ENCODE measurements at places on chromosomes 6 and 20.
A peak's percentile ranks its signal among the peaks of the same experiment; 100 is the strongest.

DNA sequence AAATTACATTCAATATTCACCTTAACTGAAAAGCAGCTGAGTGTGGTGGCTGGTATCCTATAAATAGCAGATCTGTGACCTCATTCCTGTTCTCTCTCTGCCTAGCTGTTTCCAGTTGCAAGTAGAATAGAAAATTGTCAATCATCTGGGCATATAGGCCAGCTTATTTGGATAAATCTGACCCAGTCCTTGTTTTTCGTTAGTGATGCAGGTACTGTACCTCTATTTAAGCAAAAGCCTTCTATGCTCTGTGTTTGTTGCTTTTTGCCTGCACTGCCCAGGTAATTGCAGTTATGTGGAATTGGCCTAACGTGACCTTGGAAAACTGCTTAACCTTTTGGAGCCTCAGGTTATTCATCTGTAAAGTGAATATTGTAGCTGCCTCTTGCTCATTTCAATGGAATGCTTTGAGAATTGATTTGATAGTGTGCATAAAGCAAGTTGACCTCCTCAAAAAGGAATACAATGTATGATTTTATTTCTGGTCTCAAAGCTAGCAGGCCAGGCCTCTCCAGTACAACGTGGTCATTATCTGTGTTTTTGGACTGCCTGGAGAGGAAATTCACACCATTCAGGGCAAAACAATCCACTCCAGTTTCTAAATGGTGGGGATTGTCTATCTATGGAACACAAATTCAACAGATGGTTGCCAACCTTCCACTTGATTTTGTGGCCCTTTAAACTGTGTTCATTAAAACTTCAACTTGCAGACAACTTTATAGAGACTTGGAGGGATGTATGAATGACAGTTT lies 508.7 kb upstream of the CITED2 start:
- no peak for DNase-seq

GRCh38 chr20:56166781-56167465 lies 81.6 kb upstream of the MC3R start:
- DNase-seq = no peak

DNA sequence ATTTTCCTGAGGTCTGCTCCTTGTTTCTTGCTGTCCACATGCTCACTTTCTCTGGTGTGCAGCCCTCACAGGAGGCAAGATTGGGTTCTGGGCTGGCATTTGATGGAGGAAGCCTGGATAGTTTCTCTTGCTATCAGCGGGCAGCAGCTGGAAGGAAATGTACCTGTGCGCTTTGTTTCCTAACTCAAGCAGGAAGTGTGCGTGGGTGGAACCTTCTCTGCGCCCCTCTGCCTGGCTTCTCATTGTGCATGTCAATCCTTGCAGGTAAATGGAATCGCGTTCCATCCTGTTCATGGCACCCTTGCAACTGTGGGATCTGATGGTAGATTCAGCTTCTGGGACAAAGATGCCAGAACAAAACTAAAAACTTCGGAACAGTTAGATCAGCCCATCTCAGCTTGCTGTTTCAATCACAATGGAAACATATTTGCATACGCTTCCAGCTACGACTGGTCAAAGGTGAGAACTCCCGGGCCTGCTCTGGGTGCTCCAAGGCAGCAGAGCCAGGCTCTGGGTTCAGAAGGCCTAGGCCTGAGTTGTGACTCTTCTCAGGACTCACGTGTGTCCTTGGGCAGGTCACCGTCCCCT lies 16.8 kb upstream of the RBM38 start:
- DNase-seq = no peak

GRCh38 chr6:166489301-166490155 lies 97.0 kb downstream of the RAMACL start:
- DNase-seq = no peak

DNA sequence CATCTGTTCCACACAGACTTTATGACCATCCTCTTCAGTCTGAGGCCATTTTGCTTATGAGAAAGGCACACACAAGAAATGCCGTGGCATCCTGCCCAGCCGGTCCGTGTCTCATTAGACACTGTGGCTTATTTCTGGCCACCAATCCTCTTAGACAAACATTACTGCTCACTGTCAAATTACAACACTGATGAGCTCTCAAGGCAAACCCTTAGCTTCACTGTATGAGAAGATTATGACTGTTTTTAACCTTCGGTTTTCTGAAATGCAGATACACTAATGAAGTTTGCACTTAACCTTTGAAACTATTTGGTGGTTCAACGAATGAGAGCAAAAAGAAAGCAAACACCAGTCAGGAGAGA lies 50.5 kb upstream of the DST start:
- no peak for DNase-seq

- no peak for DNase-seq
Measured at GRCh38 chr20:62822239-62822787, 5.5 kb downstream of the COL9A3 start.

DNA sequence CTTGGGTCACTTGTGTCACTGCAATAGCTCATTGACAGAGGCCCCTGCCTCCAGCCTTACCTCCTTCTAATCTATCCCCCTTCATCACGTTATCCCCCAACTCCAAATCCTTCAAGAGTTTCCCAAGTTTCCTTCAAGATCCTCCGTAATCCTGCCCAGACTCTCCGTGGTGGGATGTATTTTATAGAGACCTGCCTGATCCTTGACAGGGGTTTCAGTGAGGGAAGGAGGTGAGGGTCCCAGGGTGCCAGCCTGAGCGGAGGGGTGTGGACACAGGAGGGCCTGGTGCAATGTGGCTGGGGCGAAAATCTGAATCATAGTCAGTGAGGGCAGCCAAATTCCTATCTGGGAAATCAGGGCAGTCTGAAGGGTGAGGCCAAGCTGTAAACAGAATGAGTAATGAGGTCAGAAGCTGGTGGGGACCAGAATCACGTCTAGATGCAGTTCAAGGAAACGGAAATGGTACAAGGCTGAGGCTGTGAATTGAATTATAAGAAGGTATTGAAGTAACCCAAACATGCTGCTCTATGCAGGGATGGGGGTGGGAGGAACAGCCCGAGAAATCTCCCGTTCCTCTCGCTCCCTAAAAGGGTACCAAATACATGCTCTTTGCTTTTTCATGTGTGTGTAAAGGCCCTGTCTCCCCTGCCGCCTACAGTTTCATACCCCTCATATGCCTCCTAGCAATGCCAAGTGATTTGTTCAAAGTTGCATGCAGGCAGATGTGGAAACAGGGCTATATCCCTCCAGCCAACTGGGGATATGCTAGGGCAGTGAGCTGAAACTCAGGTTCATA lies 35.4 kb upstream of the PIM1 start:
- DNase-seq = peak; percentile 30

GRCh38 chr6:44487002-44487401 lies 99.5 kb downstream of the CDC5L start:
- no peak for DNase-seq

- no peak for DNase-seq
Measured at GRCh38 chr6:143191361-143191760, 130.7 kb downstream of the AIG1 start.

DNA sequence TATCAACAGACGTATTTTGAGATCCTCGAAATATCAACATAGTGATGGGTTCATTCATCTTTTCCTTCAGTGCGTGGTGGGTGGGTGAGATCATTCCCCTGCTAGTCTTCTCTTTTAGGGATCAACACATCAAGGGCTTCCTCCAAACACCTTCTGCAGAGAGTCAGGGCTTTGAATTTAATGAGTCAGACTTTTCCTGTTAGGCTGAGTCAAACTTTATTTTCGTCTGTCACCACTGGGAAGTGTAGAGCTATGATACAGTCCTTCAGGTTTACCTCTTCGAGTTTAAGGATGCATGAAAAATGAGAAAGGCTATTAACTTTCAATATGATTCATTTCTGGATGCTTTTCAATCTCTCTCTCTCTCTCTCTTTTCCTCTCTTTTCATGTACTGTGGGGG lies 189.1 kb downstream of the BMP2 start:
- DNase-seq = no peak

- no peak for DNase-seq
Measured at GRCh38 chr6:83885984-83886383, 26.5 kb downstream of the CYB5R4 start.

GRCh38 chr6:37200085-37200484 lies 30.1 kb downstream of the PIM1 start:
- DNase-seq = no peak

GRCh38 chr6:161011492-161012480 lies 20.2 kb downstream of the MAP3K4 start:
- no peak for DNase-seq

GRCh38 chr6:67199425-67199824 lies 1435.7 kb upstream of the ADGRB3 start:
- no peak for DNase-seq

- no peak for DNase-seq
Measured at GRCh38 chr20:24241466-24241865, 228.0 kb upstream of the SYNDIG1 start.

- DNase-seq = no peak
Measured at GRCh38 chr6:41536795-41537758, 9.1 kb upstream of the FOXP4 start.

DNA sequence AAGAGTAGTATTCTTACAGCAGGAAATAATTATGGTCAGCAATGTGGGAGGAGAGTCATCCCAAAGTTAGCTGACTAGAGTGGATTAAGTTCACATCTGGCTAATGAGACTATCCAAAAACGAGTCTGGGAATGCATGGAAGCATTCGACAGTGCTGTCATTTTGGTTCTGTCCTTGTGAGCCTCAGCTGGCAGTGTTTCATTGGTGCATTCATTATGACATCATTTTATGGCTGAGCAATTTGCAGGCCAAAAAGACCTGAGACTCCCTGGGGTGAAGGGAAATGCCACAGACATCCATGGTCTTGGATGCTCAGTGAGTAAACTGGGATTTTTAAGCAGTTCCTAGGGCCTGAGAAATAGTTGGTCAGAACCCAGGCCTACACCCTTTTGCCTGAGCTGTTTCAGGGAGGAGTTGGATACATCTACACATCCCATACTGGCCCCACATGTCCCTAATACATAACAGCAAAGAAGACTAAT lies 196.4 kb upstream of the CCN2 start:
- DNase-seq = no peak

GRCh38 chr20:62360854-62361798 lies 6.0 kb downstream of the LAMA5 start:
- DNase-seq = no peak

GRCh38 chr20:62545901-62546525 lies 70.2 kb upstream of the GATA5 start:
- no peak for DNase-seq

DNA sequence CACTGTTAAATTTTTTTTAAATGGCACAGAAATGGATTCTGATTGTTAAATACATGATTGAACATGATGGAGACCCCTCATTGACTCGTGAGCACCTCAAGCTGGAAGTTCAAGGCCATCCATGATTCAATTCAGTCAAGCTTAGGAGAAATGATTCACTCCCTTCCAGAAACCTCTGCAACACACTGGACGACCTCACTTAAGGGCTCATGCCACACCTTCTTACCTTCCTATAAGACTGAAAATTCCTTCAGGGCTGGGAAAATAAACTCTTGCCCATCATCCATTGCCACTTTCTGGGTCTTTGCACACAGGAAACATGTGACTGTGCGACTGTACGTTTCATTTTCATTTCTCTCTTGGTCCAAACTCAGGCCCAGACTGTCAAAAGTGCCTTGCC lies 196.4 kb downstream of the TBXT start:
- no peak for DNase-seq

DNA sequence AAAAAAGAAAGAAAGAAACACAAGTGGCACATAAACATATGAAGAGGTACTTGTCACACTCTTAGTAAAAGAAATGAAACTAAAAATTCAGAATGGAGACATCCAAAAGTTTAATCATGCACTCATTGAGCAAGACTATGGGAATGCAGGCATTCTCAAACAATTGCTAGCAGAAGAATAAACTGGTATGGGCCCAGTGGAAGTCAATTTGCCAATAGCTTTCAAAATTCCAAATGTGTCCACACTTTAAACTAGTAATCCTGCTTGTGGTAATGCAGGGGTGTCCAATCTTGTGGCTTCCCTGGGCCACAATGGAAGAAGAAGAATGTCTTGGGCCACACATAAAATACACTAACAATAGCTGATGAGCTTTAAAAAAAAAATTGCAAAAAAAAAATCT lies 97.4 kb downstream of the EPB41L2 start:
- DNase-seq = no peak

- no peak for DNase-seq
Measured at GRCh38 chr6:40160826-40161225, 226.6 kb upstream of the MOCS1 start.

- no peak for DNase-seq
Measured at GRCh38 chr20:62647521-62648317, 5.4 kb downstream of the SLCO4A1 start.

- no peak for DNase-seq
Measured at GRCh38 chr20:6450841-6451240, 316.6 kb upstream of the BMP2 start.

DNA sequence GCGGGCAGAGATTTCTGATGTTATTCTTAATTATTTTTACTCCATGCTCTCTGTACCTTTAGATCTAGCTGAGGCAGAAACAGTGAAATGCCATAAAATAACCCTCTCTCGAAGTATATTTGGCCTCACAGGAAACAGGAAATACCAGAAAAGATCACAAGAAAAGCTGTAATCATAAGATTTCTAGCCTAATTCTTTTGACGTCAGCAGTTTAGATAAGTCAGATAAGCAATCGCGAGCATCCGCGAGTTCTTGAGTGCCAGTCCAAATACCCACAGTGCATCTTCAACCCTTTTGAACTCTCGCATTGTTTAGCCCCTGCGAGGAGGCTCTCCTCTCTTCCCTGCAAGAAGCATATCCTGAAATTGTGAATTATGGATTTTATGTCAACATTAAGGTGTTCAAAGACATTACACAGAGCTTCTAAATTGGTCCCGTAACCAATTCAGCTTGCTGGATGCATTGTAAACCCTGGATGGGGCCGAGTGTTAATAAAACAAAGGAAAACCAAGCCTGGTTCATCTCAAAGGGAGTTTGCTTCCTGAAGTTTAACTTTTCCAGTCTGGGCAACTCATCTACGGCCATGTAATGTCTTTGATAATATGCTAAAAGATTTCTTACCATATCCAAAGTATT lies 198.9 kb downstream of the MTFR2 start:
- peak; percentile 22 for DNase-seq

DNA sequence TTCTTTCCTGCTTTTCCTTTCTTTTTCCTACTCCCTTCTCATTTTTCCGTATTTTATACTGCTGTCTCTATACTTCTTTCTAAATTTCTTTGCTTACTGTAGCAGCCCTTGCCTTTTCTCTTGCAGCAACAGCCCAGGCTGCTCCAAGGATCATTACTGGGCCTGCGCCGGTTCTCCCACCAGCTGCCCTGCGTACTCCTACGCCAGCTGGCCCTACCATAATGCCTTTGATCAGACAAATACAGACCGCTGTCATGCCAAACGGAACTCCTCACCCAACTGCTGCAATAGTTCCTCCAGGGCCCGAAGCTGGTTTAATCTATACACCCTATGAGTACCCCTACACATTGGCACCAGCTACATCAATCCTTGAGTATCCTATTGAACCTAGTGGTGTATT lies 148.8 kb downstream of the QKI start:
- DNase-seq = no peak

- no peak for DNase-seq
Measured at GRCh38 chr20:43492101-43492500, 15.4 kb upstream of the L3MBTL1 start.

DNA sequence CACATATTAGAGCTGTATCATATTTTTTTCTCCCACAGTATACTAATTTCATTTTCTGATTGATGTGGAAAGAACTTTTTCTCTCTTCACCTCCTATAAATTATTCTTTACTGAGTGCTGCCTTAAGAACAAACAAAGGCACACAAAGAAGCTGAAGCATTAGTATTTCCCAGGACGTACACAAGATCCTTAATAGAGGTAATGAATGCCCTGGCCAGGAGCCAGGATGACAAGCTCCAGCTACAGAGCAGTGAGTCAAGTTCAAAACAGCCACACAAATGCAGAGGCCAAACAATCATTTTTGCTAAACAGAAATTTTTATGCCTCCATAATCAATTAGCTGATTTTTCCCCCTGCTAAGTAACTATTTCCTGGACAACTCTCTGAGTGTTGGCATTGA lies 639.6 kb downstream of the EPHA7 start:
- no peak for DNase-seq
